ENCODE measurements at places on chromosomes 2 and 18.

- no peak for DNase-seq
Measured at GRCh38 chr2:237867465-237867864, 8.0 kb downstream of the RAMP1 start.

GRCh38 chr2:178108176-178108575, 4.1 kb upstream of the RBM45 start:
- no peak for DNase-seq

DNA sequence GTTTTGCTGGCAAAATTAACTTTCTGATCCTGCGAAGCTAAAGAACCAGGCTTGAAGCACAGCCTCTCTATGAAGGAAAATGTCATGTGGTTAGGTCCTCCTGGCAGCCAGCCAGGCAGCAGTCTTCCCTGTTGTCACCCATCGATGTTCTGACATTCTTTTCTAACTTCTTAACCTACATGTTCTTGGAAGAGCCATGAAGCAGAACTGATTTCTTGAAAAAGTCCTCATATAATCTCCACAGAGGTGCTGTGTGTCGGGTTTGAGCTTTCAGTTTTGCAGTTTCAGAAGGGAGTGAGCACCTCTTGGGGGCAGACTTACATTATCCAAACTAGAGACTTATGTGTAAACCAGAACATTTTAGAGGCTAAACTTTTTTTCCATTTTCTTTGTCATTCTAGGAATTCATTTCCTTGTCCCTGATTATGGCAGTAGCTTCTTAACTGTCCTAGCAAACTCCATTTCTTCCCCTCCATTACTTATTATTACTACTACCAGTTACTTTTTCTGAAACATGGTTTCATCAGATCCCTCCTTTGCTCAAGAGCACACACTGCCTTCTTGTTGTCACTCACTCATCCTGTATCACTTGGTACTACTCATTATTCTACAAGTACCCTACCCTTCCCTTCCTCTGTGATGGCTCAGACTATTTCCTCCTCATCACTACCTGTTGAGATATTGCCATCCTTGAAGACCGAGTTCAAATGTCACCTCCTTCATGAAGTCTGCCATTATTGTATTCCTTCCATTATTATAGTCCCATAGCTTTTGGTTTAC, 31.1 kb downstream of the DOK1 start:
- DNase-seq = no peak

- DNase-seq = no peak
Measured at GRCh38 chr18:78526923-78527711, 452.5 kb upstream of the SALL3 start.

GRCh38 chr2:174254267-174254666, 5.9 kb upstream of the OLA1 start:
- DNase-seq = no peak

GRCh38 chr18:56841836-56842235, 190.7 kb downstream of the WDR7 start:
- DNase-seq = no peak

GRCh38 chr2:240686460-240686859, 3.8 kb upstream of the AQP12B start:
- DNase-seq = no peak

DNA sequence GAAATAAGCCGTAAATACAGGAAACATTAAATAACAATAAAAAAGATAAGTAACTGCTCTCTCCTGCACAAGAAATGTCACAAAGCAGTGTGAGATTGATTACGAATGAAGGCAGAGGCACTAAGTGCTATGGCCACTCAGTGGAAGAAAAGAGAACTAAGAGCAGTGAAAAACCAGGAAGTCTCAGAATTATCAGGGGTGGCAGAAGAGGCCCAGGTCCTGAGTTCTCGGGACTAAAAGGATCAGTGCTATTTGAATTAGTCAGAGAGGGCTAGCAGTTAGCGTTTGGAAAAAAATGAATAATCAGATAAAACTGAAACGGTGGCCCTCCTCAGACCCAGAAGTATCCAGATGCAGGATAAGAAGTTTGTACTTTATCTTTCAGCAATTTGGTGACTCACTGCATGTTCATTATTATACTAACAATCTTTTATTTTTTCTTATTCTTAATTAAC, 367.1 kb downstream of the ZEB2 start:
- no peak for DNase-seq

- no peak for DNase-seq
Measured at GRCh38 chr18:11591957-11592356, 17.4 kb upstream of the SLC35G4 start.

GRCh38 chr2:157989227-157989626, 112.4 kb upstream of the UPP2 start:
- no peak for DNase-seq

DNA sequence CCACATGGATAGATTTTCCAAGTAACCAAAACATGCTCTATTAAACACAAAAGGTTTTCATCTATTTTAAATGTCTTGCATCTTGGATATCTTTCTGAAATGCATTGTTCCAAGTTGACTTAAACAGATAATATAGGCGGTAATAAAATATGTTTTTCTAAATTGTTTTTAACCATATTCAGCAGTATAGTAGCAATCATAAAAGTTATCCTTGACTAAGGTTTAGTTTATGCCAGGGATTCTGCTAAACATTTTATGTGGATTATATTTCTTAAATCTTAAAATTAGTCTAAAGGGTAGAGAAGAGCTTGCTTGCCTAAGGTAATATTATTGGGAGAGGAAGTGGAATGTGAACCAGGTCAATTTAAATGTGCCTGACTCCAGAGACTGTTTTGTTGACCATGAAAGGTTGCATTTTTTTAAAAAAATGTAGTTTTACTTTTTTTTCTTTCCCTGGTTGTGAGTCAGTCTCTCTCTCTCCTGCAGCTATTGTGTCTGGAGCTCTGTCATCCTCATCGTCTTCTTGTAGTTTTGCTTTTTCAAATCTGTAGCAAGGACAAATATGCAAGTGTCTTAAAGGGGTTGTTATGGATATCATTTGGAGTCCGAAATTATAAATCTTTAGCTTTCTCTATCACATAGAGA, 309.1 kb upstream of the COL3A1 start:
- no peak for DNase-seq

GRCh38 chr2:203550266-203550665, 15.2 kb upstream of the RAPH1 start:
- DNase-seq = no peak

- DNase-seq = no peak
Measured at GRCh38 chr2:27304488-27305240, 3.6 kb downstream of the UCN start.

DNA sequence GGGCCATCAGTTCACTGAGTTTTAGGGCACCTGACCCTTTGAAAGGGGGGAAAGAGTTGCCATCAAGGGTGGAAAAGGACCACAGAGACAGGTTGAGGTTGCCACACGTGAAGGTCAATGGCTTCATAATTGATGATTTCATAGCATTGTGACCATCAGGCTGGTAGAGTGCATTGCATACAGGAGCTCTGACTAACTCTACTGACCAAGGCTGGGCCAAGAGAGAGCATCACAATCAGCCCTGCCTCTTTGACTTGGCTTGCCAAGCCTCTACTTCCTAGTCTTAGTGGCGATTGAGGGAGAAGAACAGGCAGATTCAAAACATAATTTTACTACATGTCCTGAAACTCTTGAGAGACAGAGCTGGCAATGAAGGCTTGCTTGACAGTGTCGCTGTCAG, 5.8 kb upstream of the TNP1 start:
- no peak for DNase-seq

- DNase-seq = no peak
Measured at GRCh38 chr2:237603049-237603717, 12.6 kb upstream of the RAB17 start.

DNA sequence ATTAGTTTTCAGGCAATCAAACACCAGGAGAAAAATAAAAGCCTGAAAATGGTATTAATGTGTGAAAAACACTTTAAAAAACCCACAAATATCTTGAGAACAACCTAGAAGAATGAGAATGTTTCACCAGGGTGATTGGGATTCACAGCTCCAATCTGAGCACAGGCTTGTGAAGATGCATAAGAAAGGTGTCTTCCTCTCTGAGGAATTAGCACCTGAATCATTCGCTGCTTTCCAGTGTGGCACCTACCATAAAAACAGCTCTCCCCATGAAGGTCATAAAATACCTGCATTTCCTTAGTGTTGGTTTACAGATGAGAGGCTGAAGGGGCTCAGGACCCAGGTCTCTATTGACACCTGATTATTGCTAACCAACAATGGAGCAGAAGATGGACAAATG, 499.7 kb upstream of the KLHL29 start:
- DNase-seq = no peak

- DNase-seq = no peak
Measured at GRCh38 chr2:205695460-205695991, 13.2 kb downstream of the NRP2 start.

- no peak for DNase-seq
Measured at GRCh38 chr2:227347117-227347516, 22.1 kb downstream of the MFF start.

DNA sequence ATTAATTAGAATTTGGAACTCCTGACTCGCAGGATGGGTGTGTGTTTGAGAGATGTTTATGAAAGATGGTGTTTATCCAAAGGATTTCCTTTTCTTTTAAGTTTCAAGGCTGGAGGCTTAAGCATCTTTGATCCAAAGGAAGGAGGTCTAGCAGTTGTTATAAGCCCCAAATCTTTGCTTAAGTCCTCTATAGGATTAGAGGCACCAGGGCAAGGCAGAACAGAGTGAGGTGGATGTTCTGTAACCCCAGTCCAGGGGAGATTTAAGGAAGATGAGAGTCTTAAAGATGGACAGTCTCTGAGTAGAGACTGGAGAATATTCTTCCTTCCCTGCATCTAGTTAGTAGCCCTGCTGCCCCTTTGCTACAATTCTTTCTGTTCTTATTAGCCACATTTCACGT, 17.5 kb downstream of the LBH start:
- no peak for DNase-seq

- DNase-seq = no peak
Measured at GRCh38 chr2:101012054-101012705, 10.1 kb downstream of the RPL31 start.

DNA sequence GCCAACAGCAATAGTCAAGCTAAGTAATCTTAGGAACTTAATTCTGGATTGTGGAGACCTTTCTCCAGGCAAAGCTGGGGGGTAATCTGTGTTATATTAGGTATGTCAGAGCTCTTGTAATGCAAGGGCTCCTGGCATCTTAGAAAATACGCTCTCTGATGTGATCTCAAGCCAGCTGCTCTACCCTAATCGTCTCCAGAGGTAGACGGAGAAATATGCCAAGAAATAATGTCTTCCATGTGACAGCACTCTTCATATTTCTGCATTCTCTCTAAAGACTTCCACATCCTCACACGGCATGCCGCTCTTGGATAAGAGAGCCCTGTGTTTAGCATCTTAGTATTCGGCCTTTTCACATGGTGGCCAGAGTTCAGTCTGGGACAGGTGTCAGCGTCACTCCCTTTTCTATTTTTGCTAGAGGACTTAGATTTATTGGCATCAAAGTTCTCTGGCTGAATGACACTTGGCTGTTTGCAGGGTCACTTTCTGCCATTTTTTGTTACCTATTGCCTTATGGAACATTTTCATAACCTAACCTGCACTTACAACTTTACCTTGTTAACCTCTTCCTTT, 25.2 kb downstream of the CAPN13 start:
- DNase-seq = no peak

DNA sequence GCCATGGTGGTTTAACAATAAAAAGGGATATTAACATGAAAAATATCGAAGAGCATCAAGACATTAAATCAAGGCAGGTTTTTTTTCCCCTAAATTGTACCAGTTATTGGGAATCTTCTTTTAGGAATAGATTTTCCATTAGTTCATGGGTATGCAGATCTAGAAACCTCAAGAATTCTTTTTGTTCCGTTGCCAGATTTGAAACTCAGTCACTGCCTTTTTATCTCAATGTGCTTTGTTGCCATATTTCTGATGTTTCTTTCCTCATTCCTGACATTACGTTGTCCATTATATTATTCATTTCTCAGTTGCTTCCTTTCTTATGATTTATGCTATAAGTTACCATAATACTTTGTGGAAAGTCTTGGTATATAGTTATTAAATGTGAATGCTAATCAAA, 162.2 kb downstream of the CD226 start:
- no peak for DNase-seq

DNA sequence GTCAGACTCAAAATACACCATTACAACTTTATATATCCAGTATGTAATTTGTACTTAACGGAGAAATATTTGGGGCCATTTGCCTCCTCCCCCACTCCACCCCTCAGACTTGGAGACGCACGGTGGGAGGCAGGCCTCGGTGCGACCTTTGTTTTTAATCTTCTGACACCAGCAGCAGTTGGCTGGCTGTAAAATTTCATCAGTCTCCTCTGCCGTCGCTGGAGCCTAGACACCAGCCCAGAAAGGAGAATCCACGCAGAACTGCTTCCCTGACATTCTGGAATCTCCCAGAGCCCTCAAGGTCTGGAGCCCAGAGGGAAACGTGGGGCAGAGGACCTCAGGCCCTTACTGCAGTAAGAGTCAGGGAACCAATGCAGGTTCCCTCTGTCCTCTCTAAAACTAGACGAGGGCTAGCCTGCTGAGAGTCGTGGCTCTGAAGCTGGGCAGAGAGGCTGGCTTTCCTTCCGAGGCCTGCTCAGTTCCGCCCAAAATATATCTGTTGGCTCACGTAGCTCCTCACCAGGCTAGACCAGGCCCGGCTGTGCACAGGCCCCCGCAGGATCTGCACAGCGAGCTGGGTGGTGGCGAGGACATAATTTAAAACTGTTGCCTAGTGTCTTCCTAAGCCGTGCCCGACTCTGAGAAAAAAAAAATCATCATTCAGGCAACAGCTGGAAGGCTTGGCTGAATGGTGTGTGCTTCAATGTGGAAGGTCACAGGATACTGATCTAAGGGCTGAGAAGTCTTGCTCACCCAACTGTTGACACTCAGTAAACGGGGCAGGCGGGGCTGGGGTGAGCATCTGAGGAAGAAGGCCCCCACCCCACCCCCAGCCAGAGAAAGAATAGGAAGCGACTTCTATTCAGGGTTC, 40.4 kb downstream of the EN1 start:
- DNase-seq = no peak

DNA sequence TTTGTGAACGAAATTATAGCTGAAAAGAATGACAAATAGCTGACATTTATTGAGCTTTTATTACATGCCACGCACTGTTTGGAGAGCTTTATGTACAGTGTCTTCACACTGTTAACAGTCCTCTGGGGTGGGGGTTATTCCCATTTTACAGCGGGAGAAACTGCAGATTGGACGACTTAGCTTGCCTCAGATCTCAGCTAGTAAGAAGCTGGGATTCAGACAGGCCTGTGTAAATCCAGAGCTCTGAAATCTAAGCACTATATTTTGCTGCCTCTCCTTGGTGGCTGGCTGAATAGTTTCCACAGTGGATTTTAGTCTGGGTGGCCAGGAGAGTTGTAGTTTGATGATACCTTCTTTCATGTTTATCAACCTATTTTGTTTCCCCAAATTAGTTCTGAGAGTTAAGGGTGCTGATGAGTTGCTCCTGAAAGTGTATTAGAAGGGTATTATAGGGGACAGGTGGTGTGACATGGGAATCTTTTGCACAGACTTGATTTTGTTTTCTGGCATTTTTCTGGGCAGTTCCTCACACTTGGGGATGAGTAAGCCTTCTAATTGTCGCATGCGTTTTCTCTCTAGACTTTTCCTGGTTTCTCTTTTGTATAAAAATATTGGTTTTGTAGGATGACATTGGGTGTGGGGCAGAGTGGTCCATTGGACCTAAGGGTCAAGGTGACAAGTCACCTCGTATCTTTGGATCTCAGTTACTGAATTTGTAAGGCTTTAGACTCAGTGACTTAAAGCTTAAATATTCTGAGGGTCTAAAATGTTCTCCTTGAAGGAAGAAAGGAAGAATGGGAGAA, 1.5 kb downstream of the ACSL3 start:
- DNase-seq = no peak

Measured in activated T-helper 1 cell treated with anti-CD3 and anti-CD28 coated beads, Interleukin-2, amount 50 U/mL, for 16 hours (primary cell).